Right ventricle myocardium superior (tissue), 1 donor: ENCODE measurements at places on chromosomes 11 and 22.

GRCh38 chr22:19845054-19845722 lies 9.5 kb downstream of the GNB1L start:
- DNase-seq: no peak

- no peak for DNase-seq
These were observed 250.2 kb downstream of the SWAP70 start for GRCh38 chr11:9914064-9914463.

DNA sequence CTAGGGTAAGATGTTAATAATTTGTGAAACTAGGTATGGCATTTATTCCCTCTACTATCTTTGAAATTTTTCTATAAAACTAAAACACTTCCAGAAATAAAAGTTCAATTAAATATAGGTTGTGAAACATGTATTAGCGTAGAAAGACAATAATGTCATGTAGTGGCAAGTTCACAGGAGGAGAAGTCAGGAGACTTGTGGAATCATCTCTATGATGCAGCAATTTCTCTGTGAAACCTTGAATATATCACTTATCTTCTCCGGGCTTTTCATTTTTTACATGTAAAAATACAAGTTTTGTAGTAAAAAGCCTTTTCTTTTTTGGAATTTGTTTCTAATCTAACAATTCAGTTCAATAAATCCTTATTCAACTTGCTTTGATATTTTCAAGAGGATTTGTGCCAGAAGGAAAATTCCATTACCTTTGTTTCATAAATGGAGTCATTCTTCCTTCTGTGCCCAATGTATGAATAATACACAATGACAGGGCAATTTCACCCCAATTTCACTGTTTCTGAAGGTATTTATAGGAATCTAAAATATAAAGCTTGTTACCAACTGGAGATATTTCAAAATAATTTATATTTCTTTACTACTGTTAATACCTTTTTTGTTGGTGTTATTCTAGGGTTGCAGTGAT lies 758.3 kb downstream of the FAM181B start:
- DNase-seq: no peak

GRCh38 chr11:119803726-119804294 lies 74.8 kb upstream of the NECTIN1 start:
- no peak for DNase-seq

DNA sequence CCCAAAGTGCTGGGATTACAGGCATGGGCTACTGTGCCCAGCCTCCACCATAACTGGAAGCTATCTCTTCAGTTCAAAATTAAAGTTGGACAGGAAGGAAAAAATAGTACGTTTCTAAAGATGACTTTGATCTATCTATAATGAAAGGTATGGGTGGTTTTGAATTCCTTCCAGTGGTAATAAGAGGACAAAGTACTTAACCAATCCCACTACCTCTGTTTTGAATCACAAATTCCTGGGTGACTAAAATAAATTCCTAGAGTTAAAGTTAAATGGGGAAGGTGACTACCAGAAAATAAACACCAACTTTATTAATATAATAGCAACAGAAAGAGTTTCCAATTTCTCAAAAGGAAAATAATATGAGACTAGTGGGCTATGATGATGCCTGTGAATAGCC lies 9.1 kb downstream of the PHF5A start:
- no peak for DNase-seq
